Left cardiac atrium (tissue), 4 donors: ENCODE measurements at places on chromosomes 2 and 18.

DNA sequence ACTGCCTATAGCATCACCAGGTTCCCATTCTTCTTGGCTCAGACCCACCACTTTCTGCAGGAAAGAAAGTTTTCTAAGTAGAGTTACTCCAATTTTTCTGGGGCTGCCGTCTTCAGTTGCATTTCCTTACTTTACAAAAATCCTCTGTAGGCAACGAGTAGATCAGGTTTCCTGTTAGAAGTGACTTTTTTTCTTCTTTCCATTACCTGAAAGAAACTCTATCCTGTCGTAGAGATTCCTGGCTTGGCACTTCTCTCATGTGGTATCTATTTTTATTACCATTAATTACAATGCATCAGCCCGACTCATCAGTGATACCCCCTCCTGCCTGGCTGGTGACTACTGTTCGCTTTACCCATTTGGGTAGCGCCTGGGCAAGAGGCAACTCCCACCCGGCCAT lies 5.6 kb upstream of the SIX2 start:
- no peak for DNase-seq

DNA sequence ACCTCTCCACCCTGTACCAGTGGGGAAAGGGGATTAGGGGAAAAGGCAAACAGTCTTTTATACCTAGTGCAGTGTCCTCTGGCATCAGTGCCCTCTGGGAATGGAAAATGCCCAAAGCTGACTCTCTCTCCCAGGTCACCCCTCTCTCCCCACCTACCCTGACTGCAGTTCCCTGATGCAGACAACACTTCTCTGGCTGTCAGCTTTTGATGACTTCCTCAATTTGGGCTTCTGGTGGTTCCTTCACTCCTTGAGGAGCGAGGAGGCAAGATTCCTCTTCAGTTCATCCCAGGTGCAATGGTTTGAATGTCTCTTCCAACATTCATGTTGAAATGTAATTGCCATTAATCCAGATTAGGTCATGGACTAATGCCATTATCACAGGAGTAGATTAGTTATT lies 19.7 kb upstream of the PPM1B start:
- no peak for DNase-seq

DNA sequence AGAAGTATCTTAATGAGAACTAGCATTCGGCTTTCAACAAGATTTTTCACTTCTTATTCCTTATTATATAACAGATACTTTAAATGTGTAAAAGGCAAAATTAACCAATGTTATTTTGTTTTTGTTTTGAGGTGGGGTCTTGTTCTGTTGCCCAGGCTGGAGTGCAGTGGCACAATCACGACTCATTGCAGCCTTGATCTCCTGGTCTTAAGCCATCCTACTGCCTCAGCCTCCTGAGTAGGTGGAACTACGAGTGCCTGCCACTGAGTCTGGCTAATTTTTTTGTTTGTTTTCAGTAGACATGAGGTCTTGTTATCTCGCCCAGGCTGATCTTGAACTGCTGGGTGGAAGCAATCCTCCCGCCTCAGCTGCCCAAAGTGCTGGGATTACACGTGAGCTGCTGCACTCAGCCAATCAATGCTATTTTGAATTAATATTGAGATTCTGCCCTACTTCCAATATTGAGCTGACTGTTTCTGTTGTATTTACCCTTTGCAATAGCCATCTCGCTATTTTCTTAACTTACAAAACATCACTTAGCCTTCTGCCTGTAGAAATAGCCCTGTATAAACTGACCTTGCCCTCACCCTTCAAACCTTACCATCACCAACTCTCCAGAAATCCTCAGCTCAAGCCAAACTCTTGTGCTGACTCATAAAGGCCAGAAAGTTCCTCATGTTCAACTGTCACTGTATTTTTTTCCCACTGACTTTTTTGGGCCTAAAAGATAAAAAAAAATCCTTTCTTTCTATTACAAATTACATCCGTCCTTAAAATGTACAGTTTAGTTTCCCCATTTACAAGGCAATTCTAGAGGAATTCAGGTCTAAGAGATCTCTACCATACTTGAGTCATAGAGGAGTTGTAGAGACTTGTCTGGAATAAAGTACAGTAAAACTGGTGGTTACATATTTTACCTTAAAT lies 94.3 kb downstream of the OLA1 start:
- no peak for DNase-seq

DNA sequence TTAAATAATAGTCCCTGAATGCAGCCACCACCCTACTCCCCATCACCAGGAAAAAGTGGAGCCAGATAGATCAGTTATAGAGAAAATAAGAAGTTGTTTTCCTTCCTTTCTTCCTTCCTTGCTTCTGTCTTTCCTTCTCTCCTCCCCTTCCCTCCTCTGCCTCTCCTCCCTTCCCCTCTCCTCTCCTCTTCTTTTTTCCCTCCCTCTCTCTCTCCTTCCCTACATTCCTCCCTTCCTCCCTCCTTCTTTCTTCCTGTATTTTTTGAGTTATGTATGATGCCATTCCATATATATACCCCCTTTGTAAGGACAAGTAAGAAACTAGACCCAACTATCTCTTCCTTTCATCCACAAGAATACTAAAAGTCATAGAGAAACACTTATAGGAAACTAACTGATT lies 265.7 kb downstream of the AGPS start:
- DNase-seq, result no peak

- no peak for DNase-seq
Measured at GRCh38 chr2:60053791-60054190, 499.7 kb downstream of the BCL11A start.

GRCh38 chr2:235945608-235946140 lies 222.5 kb downstream of the GBX2 start:
- DNase-seq, result no peak

- DNase-seq, result no peak
Measured at GRCh38 chr2:152560166-152560565, 157.1 kb downstream of the PRPF40A start.

DNA sequence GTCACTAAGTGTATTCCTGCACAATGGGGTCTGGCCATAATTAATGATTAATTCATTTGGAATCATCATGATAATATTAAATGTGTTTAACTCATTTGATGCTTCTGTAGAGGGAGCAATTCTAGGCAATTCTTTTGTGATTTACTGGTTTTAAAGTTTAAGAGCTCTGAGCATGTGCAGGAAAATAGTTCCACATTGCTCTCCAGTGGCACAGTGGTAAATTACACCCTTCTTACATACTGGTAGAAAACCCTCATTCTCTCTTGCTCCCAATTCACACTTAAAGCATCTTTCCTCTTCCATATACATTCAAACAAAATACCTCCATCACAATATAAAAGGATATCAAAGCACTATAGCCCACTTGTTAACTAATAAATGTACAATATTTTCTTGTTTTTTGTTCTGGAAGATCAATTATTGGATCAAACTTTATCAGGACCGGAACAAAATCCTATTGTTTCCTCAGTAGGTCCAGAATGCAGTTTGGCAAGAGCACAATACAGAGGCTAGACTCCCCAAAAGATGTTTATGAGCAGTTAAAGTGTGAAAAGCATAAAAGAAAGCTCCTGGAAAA lies 844.3 kb downstream of the MBD2 start:
- DNase-seq, result no peak

GRCh38 chr2:100909534-100910081 lies 89.7 kb downstream of the NPAS2 start:
- no peak for DNase-seq

DNA sequence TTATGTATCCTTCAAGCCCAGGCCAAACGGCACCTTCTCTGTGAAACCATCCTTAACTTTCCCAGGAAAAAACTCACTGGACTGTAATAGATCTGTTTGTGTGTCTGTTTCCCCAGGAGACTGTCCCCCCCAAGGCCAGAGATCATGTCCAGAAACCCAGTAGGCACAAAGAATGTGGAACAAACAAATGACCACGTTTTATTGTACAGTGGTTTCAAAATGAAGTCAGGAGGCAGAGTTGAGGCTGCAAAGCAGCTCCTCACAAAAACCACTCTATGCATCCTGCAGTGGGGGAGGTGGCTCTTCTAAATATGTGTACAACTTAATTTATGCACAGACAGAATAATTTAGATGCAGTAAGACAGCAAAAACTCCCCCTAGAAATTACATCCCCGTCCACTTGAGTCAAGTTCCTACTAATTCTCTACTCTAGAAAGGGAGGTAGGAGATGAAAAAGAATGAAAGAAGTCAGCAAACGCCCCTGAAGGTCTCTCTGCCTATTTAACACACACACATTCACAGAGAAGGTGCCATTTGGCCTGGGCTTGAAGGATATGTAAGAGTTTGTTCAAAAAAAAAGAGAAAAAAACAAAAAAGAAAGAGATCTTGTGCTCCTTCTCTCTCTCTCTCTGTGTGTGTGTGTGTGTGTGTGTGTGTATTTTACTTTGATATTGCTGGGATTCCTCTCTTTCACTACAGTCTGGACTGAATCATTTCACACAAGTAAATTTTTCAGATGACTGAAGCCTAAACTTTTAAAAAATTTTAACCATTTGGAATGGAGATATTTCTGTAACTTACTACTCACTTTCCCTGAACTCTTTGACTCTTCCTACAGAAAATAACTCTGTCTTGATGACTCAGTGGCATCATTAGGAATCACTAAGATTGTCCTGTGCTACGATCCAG lies 19.5 kb downstream of the BCL2 start:
- DNase-seq, result no peak

- DNase-seq, result no peak
Measured at GRCh38 chr2:25587361-25587760, 86.0 kb downstream of the DTNB start.

DNA sequence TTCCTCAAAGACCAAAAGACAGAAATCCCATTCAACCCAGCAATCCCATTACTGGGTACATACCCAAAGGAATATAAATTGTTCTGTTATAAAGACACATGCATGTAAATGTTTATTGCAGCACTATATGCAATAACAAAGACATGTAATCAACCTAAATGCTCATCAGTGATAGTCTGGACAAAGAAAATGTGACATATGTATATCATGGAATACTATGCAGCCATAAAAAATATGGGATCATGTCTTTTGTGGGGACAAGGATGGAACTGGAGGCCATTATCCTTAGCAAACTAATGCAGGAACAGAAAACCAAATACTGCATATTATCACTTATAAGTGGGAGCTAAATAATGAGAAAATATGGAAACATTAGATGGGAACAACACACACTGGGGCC lies 2.7 kb upstream of the HNMT start:
- DNase-seq, result no peak

GRCh38 chr2:205545971-205546816 lies 136.1 kb upstream of the NRP2 start:
- DNase-seq, result no peak

- DNase-seq, result no peak
Measured at GRCh38 chr2:69692424-69692823, 48.9 kb upstream of the AAK1 start.

DNA sequence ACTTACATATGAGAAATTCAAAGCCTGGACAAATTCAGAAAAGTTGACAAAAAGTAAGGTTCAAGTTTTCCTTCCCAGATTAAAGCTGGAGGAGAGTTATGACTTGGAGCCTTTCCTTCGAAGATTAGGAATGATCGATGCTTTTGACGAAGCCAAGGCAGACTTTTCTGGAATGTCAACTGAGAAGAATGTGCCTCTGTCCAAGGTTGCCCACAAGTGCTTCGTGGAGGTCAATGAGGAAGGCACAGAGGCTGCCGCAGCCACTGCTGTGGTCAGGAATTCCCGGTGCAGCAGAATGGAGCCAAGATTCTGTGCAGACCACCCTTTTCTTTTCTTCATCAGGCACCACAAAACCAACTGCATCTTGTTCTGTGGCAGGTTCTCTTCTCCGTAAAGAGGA lies 17.0 kb downstream of the SERPINB8 start:
- no peak for DNase-seq

GRCh38 chr18:36872329-36872728 lies 43.4 kb downstream of the KIAA1328 start:
- no peak for DNase-seq

GRCh38 chr18:42187611-42188380 lies 232.8 kb downstream of the PIK3C3 start:
- no peak for DNase-seq

DNA sequence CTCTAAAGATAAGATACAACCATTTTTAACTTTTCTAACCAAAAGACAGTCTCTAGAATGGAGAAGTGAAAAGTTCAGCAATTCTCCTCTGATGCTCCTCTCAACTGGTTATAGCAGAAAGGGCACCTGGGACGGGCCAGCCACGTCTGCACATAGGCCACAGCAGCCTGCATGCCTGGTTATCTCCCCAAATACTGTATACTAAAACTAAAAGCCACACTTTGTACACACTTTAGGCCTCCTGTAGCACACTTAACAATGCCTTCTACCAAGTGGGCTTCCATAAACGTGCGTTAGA lies 179.1 kb downstream of the ANKRD44 start:
- no peak for DNase-seq

GRCh38 chr2:115483666-115484065 lies 1041.2 kb downstream of the DPP10 start:
- no peak for DNase-seq

- DNase-seq, result no peak
Measured at GRCh38 chr2:25323610-25324189, 18.0 kb downstream of the DNMT3A start.

DNA sequence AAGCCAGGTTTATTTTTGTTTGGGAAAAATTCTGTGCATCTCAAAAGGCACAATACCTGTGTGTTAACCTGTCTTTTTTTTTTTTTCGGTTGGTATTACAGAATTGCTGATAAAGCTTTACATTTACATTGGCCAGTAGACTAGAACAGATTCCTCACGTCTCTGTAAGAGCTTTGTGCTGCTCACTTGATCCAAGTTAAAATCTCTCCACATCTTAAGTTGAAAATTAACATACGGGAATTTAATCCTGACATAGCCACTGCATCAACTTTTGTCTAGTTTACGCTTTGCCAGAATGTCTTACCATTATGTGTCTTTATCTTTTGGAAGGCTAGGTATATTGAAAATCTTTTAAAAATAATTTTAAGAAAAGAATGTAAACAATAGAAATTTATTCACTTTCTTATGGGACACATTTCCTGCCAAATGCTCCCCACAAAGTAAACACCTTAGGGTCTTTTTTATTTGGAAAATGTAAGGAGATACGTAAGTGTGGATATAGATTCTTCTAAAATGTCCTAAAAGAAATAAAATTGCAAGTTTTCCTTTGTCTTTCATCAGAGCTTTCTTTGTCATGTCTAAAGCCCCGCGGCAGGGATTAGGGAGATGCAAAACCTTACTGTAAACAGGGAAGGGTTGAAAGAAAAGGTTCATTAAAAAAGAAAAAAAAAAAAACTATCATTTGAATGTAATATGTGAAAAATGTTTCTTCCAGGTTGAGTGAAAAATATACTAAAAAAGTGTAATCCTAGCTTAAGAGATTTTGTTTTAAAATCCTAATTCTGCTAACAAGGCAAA lies 912.8 kb downstream of the NRXN1 start:
- DNase-seq, result no peak

DNA sequence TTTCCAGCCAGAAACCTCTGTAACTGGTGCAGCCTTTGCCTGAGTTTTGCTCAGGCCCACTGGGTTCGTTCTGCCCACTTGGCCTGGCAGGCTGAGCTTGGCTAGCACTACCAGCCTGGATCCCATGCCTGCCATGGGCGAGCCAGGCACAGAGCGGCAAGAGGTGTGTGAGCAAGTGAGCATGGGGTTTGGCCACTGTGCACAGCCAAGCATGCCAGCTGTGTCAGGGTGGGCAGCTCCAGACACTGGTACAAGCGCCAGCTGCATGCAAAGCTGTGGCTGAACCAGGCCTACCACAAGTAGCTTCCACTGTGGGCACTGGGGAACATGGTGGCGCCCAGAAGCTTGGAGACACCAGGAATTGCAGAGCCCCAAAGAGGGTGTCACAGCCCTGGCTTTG lies 56.3 kb upstream of the LDAH start:
- no peak for DNase-seq
